ENCODE measurements at places on chromosomes 7 and 10. TPM values are rescaled to one million over a fixed set of nuclear protein-coding genes. Genes with fewer than 3 reads are reported as not detected.

The HDAC9 gene
- polyA plus RNA-seq: 8.4 TPM

The C7orf33 gene
- not detected for polyA plus RNA-seq

The MRLN gene
- 0.94 TPM for polyA plus RNA-seq

The TMEM270 gene
- polyA plus RNA-seq: not detected

The RADIL gene
- polyA plus RNA-seq: 2.9 TPM

The KCND2 gene
- 2.0 TPM for polyA plus RNA-seq

The CTAGE8 gene
- polyA plus RNA-seq: 8.2 TPM

The TAS2R5 gene
- polyA plus RNA-seq: 1.9 TPM

The ATOH7 gene
- polyA plus RNA-seq: 1.4 TPM

The WDFY4 gene
- 2.4 TPM for polyA plus RNA-seq

The COL13A1 gene
- polyA plus RNA-seq: 29.6 TPM

The SHTN1 gene
- polyA plus RNA-seq: 21.7 TPM

The NOM1 gene
- 27.3 TPM for polyA plus RNA-seq

The TCERG1L gene
- polyA plus RNA-seq: 2.0 TPM

The SPDYE8 gene
- polyA plus RNA-seq: 0.64 TPM

The LBX1 gene
- not detected for polyA plus RNA-seq

The HYAL4 gene
- 0.15 TPM for polyA plus RNA-seq

The ASAH2 gene
- 2.7 TPM for polyA plus RNA-seq

The PRF1 gene
- 0.41 TPM for polyA plus RNA-seq

The EBLN1 gene
- polyA plus RNA-seq: not detected

The LARP4B gene
- polyA plus RNA-seq: 56.3 TPM

The MACROH2A2 gene
- polyA plus RNA-seq: 95.7 TPM

The AKR1C4 gene
- 0.10 TPM for polyA plus RNA-seq

The PAX4 gene
- polyA plus RNA-seq: not detected

The KCNMA1 gene
- polyA plus RNA-seq: 3.2 TPM

The MYOZ1 gene
- polyA plus RNA-seq: 6.0 TPM

The CRHR2 gene
- 0.22 TPM for polyA plus RNA-seq

The IL6 gene
- polyA plus RNA-seq: not detected

The MMD2 gene
- not detected for polyA plus RNA-seq

The WNT2 gene
- polyA plus RNA-seq: 0.77 TPM

The TAS2R41 gene
- polyA plus RNA-seq: not detected

The PLEKHS1 gene
- 0.30 TPM for polyA plus RNA-seq

The CALD1 gene
- polyA plus RNA-seq: 239 TPM

The BICC1 gene
- 73.0 TPM for polyA plus RNA-seq

The TMEM225B gene
- polyA plus RNA-seq: 1.4 TPM

The PDLIM1 gene
- polyA plus RNA-seq: 84.3 TPM

The C10orf53 gene
- polyA plus RNA-seq: not detected

The GIMAP5 gene
- 4.3 TPM for polyA plus RNA-seq

The GFRA1 gene
- polyA plus RNA-seq: 22.4 TPM
